ENCODE measurements at places on chromosomes 3 and 15.

GRCh38 chr3:109569135-109569846 lies 231.9 kb upstream of the DPPA4 start:
- no peak for DNase-seq

DNA sequence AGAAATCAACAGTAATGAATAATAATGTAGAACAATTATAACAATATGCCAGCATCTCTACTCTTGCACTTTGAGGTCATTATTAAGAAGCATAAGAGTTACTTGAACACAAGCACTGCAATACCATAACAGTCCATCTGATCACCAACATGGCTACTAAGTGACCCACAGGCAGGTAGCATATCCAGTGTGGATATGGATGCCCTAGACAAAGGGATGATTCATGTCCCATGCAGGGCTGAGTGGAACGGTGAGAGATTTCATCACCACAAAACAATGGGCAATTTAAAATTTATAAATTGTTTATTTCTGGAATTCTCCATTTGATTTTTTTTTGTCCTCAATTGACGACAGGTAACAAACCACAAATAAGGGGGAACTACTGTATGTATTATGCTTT lies 107.7 kb upstream of the TSC22D2 start:
- no peak for DNase-seq

DNA sequence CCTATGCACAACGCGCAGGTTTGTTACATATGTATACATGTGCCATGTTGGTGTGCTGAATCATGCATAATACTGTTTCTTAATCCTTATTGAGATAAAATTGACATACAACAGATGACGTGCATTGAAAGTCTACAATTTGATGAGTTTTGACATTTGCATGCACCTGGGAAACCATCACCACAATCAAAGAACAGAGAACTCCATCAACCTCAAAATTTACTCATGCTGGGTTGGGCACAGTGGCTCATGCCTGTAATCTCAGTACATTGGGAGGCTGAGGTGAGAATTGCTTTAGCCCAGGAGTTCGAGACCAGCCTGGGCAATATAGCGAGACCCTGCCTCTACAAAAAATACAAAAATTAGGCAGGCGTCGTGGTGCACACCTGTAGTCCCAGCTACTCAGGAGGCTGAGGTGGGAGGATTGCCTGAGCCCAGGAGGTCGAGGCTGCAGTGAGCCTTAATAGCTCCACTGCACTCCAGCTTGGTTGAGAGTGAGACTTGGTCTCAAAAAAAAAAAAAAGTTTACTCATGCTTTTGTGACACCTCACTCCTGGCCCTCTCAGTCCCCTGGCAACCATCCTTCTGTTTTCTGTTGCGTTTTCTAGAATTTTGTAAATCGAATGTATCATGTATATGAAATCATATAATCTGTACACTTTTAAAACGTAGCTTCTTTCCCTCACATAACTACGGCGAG lies 56.6 kb downstream of the BHLHE40 start:
- no peak for DNase-seq

GRCh38 chr3:104738271-104738670 lies 628.4 kb upstream of the ALCAM start:
- no peak for DNase-seq

- no peak for DNase-seq
These were observed 311.7 kb downstream of the VPS13C start for GRCh38 chr15:61748529-61748928.

GRCh38 chr15:48617619-48618018 lies 27.9 kb downstream of the FBN1 start:
- no peak for DNase-seq

DNA sequence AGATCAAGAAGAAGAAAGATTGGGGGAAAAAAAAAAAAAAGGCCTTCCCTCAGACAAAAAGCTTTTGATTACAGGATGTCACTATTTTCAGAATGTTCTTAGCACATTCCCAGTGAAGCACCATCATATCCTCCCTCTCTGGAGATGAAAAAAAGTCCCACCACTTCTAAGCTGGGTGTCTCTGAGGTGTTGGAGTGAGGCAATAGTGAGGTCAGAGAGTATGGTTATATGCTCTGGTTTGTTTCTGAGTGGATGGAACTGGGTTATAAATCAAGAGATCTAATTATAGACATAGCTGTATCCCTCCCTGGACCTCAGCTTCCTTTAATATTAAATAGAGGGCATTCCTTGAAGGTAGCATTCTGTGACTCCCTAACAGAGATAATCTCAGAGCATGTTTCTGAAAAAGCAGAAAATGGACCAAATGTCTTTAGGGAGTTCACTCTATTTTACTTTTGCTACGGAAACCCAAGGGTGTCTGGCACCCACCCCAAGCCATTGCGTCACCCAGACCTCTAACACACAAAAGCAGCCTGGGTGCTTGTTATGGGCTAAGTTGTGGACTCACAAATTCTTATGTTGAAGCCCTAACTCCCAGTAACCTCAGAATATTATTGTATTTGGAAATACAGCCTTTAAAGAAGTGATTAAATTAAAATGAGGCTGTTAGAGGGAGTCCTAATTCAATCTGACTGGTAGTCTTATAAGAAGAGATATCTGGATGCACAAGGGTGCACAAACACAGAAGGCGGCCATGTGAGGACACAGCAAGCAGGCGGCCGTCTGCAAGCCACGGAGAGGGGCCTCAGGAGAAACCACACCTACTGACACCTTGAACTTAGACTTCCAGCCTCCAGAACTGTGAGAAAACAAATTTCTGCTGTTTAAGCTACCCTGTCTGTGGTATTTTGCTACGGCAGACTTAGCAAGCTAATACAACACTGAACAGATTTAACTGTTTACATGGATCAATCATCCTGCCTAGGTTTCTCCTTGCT lies 81.5 kb downstream of the MB21D2 start:
- DNase-seq = no peak

- DNase-seq = no peak
These were observed 169.6 kb upstream of the GADL1 start for GRCh38 chr3:31064021-31064420.

DNA sequence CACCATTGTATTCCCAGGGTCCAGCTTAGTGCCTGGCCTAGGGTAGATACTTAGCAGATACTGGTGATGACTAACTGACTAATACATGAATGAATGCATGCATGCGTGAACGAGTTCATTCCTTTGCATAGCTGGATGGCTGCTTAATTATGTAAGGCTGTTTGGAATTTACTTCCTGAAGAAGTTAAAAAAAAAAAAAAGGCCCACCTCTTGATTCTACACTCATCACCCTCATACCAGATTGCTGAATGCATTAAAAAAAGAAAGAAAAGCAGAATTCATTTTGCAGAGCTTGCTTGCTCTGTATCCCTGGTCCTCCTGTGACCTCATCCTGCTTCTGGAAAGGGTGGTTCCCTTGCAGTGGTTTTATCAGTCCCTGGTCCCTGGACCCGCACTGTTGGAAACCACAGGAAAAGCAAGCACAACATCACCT lies 277.6 kb upstream of the CFAP20DC start:
- DNase-seq = no peak

- DNase-seq = no peak
These were observed 120.8 kb downstream of the VPS8 start for GRCh38 chr3:184932777-184933176.

DNA sequence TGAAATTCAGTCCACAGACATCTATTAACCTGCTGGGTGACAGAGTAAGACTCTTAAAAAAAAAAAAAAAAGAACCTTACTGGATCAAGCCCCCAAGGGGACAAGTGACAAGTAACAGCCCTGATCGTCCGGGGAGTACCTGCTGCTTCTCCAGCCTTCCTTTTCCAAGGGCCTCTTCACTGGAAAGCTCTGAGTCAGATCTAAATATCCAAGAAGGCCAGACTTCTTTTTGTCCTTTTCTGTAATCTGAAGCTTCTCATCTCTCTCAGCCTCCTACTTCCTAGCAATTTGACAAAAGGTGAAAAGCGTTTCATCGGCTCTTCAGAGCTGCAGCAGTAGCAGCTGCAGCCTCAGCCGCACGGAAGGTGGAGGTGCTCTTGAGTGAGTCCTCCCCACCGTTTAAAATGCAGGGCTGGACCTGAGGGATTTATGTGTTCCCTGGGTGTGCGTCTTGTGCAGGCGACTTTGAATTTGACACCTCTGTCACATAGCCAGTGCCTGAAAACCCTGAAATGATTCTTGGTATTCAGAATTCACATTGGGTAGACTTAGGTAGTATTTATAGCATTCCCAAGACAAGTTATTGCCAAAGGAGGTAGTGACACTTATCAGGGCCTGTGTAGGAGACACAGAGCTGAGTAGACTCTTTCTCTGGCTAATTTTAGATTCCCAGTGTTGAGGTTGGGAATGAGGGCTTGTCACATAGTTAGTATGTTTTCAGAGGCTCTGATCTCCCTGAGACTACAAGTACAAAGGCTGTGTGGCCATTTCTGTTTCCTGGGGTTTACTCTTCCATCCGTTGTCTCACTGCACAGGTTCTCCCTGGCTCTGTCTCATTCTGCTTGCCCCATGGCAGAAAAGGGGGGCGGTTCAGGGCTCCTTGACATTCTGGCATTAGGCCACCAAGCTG lies 291.2 kb upstream of the C2CD4B start:
- DNase-seq = no peak

- no peak for DNase-seq
These were observed 77.5 kb downstream of the KLHL25 start for GRCh38 chr15:85717212-85717611.

DNA sequence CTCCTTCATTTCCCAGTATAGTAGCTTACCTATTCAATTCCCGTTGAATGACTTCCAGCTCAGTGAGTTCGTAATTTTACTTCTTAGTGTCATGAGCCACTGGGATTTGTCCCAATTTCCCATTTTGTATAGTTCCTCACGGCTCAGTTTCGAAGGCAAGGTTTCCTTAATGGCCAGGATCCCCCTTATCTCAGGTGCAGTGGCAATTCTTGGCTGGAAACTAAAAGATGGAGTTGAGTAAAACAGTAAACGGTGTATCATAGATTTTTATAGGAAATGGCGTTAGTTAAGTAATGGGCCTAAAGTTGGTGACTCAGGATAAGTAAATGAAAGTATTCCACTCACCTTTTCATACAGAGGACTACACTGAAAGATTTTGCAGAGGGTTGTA lies 522 bp upstream of the LMLN start:
- no peak for DNase-seq

GRCh38 chr3:169259134-169259533 lies 404.4 kb downstream of the MECOM start:
- no peak for DNase-seq

DNA sequence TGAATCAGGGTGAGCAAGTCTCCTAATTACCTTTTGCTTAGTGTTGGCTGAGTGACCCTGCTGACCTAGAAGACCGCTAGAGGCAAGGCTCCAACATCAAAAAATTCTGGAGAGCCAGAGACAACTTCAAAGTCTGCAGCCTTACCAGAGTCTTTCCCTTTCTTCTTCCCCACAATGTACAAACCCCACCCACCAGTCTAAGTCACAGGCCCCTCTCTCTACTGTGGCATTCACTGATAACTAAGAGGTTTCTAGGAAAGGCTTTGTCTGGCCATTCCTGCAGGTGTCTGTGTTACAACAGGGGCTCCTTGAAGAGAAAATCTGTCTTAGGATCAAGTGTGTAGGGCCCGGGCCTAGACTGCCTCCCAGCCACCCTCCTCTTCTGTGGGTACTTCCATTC lies 525 bp downstream of the MYH15 start:
- DNase-seq = no peak

DNA sequence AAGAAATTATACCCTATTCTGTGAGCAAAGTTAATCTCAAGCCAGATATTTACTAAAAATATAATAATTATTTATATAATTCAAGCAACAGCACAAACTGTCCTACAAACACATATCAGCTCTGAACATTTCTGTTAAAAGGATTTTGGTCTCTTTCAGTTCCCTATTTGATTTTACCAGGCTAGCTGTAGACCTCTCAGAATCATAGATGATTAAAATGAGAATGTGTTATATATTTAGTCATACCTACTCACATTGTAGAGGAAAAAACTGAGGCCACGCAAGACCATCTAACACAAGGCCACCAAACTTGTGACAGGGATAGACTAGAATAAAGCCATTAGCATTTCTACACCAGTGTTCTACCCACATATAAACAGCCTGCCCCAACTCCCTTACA lies 28.5 kb downstream of the ACKR4 start:
- DNase-seq = no peak

DNA sequence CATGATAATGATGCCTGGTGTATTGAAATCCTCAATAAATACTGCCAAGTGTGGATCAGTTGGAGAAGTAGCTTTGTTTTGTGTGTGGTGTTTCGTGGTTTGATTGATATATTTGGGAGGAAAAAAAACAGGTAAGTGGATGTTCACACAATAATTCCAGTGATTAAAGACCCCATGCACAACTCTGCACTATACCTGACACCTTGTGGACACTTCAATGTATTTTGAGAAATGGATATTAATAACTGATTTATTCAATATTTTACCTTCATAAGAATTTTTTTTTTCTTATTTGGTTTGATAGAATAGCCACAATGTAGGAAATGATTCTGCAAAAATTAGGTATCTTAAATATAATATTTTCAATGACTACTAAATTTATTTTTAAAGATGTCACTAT lies 62.4 kb upstream of the PYDC2 start:
- no peak for DNase-seq

DNA sequence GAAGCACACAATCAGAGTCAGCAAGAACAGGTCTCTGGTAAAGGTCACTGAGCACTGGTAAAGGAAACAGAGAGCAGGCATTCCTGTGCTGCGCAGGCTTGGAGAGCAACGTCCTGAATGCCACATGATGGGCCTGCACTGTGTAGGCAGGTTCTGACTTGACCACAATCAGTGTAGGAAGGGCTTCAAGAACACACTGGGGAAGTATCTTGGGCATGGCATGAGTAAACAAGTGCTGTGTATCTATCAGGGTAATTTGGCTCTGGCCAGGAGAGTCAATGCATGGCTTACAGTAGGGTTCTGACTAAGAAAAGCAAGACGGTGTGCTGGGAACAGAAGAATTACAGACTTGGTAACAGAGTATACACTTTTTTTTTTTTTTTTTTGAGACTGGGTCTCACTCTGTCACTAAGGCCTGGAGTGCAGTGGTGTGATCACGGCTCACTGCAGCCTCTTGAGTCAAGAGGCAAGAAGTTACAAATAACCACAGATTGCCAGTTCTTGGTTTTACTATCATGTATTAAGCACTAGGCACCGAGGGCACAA lies 30.6 kb downstream of the TBC1D2B start:
- no peak for DNase-seq

DNA sequence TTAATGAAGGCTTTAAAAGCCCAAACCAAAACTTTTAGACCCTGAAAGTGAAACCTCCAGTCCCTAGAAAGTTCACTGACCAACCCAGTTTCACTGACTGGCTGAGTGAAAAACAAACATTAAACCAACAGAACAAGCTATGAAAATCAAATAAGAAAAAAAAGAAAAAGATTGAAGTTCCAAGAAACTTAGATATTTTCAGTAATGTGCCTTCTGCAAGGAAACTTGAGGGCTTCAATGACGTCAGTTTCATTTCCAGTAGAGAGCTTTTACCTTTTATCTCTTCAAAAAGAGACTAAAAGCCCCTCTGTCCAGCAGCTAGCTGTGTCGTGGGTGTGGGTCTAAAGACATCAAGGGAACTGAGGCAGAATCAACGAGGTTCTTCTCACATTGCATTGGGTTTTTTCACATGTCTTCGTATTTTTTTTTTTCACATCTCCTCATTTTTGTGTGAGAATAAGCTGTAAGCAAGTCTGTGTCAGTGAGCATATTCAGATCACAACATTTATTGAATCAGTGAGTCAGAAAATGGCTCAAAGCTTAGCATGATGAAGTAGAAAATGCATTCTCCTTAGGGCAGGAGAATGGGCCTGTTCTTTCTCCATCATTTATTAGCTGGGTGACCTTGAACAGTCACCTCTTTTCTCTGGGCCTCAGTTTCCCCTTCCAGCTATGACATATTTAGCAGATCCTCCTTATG lies 54.8 kb upstream of the BCL6 start:
- DNase-seq = no peak

- no peak for DNase-seq
These were observed 136.0 kb upstream of the CBLB start for GRCh38 chr3:106004826-106005225.
